ENCODE measurements at places on chromosomes 12 and 14.

DNA sequence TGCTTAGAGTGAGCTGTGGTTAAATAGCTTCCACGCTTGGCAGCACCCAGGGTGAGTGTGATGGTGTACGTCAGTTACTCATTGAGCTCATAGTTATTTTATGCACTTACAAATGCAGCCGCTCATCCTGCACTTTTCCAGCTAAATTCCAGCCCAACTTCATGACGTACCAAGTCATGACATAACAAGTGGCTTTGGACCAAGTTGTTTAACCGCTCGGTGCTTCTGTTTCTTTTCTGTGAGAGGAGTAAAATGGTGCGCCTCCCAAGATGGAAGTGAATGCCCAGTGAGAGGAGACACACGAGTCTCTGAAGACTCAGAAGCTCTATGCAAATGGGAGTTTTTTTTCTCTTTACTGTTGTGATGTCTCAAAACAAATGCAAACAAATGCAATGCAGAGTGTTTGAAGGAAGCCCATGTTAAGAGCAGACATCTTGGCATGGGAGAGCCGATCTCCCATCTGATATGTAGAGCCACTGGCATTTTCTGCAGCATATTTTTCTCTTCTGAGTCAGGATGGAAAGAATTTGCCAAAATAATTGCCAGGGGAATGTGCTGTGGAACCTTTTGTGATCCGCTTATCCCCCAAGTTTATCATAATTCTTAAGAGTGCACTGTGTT, 72.2 kb downstream of the FBXW8 start:
- DNase-seq, result no peak

DNA sequence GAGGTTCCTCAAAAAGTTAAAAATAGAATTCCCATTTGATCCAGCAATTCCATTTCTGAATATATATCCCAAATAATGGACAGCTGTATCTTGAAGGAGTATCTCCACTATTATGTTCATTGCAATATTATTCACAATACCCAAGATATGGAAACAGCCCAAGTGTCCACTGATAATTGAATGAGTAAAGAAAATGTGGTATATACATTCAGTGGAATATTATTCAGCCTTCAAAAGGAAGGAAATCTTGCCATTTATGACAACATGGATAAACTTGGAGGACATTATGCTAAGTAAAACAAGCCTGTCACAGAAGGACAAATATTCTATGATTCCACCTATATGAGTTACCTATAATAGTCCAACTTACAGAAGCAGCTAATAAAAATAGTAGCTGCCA, 979.0 kb downstream of the SLC6A15 start:
- no peak for DNase-seq

GRCh38 chr12:6266971-6267721, 43.3 kb upstream of the PLEKHG6 start:
- no peak for DNase-seq

GRCh38 chr14:93533437-93533836, 102.7 kb downstream of the UNC79 start:
- DNase-seq, result no peak

- DNase-seq, result no peak
Measured at GRCh38 chr14:99248761-99249171, 23.2 kb downstream of the BCL11B start.

DNA sequence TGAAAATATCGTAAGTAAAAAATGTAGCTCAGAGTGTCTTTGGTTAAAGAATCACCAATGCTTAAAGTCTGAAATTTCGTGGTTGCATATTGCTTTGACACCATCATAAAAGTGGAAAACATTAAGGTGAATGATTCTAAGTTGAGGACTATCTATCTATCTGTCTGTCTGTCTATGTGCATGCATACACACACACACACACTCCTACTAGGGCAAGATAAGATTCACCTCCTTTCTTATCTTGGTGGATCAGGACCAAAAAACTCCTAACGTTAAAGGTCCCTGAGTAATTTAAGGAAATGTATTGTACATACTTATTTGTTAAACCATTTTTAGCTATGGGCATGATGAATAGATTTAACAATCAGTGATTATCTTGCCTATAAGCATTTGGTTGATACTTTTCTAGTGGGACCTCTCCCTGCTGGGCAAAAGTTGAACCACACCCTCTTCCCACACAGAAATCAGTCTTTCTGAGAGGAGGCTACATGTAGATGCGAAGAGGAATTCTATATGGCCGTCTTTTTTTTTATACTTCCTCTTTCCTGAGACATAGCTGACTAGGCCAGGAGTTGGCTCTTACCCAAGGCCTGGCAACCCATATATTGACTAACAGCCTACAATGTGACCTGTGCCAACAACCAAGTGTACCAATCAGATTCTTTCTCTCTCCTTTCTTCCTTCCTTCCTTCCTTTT, 19.3 kb upstream of the LLPH start:
- DNase-seq, result no peak

GRCh38 chr14:42140831-42141279, 534.2 kb downstream of the LRFN5 start:
- DNase-seq, result no peak

GRCh38 chr12:55707219-55707671, 459 bp downstream of the ITGA7 start:
- no peak for DNase-seq

DNA sequence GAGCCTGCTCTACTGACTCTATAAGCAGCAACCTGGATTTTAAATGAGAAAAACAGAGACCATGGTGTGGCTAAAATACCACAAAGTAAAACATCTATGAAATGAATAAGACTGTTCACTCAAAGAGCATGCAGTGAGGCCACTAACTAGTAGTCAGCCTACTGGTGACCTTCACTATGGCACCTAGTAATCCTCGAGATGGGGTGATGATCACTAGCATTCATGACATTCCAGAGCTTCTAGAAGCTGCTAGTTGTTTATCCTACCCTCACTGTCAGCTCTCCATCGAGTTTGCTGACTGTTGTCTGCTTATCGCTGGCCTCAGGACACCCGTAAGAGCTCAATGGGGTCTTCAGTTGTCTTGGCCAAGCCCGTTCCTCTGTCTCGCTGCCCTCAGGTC, 13.7 kb downstream of the SPTB start:
- DNase-seq, result no peak

- DNase-seq, result no peak
Measured at GRCh38 chr12:80938397-80938796, 663 bp upstream of the LIN7A start.

DNA sequence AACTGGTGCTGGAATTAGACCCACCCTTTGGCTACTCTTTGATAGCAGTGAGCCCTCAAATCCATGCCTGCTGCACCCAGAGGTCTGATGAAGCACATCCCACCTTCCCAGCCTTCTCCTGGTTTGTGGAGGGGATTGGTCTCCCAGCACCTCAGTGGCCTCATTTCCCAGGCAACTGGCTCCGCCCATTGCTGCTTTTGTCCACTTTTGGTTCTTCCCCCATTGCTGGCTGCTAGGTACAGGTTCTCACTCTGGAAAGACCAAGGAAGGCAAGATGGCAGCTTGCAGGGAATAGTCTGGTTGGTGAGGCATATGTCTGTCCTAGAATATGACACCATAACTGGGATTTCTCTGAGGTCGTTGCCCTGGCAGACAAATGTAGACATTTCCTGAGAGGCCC, 10.2 kb upstream of the KRT5 start:
- DNase-seq, result no peak

- peak; percentile 36 for DNase-seq
Measured at GRCh38 chr12:118922405-118922804, 58.9 kb upstream of the SRRM4 start.

GRCh38 chr14:77071938-77072388, 26.1 kb upstream of the CIPC start:
- DNase-seq, result no peak

GRCh38 chr12:118063576-118064391, 2.8 kb upstream of the WSB2 start:
- DNase-seq, result no peak

DNA sequence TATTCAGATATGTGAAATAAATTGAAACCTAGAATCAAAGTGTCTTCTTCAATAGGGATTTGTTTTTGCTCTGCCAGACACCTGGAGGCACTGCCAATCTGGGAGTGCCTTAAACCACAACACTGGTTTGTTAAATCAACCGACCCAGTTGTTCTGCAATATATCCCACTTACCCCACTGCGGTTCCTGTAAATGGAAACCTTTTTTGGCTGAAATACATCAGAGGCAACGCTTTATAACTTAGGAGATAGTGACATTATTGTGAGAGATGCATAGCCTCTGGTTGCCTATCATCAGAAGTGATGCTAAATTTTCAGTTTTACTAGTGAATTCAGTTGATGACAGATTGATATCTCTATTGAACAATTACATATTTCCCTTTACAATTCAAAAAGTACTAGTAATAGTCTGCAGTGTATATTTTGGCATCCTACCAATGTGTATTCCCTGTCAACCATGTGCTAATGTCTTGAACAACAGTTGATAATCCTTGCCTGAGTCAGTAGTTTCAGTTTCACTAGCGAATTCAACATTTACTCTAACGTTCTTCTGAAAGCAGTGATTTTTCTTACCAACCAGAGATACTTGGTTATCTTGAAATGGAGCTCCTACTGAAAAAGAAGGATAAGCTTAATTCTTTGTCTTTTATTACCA, 30.5 kb downstream of the PPP2R5C start:
- DNase-seq, result no peak

- no peak for DNase-seq
Measured at GRCh38 chr12:82745063-82745674, 58.5 kb downstream of the TMTC2 start.

- no peak for DNase-seq
Measured at GRCh38 chr14:80164991-80165721, 46.1 kb downstream of the DIO2 start.

DNA sequence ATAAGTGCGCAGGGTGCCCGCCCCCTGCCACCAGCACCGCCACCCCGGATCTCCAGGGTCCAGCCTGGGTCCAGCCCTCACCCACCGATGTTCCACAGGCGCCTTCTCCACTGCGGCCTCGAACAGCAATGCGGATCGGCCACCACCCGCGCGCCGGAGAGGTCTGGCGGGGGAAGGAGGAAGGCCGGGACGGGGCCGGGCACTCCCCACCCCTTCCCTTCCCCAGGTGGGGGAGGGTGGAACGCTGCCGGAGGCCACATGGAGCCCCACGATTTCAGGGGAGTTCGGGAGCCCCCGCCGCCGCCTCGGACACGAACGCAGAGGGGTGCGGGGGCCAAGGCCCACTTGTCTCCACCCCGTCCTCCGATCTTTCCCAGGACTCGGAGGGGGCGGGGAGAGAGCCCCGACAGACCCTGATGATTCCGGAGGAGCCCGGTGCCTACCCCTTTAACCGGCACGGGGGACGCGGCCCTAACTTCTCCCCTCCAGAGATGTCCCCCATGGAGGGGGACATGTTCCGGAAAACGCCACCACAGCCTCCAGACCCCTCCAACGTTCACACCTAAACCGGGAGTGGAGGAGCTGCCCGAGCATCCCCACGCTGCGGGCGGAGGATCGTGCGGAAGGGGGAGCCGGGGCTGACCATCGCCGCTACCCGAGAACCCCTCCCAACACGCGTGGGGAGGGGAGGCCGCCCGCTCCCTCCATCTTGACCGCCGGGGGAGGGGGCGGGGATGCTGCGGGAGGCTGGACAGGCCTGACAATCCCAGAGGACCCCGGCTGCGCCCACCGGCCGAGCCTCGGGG, 1.1 kb downstream of the ATXN2 start:
- DNase-seq, result peak; percentile 37

DNA sequence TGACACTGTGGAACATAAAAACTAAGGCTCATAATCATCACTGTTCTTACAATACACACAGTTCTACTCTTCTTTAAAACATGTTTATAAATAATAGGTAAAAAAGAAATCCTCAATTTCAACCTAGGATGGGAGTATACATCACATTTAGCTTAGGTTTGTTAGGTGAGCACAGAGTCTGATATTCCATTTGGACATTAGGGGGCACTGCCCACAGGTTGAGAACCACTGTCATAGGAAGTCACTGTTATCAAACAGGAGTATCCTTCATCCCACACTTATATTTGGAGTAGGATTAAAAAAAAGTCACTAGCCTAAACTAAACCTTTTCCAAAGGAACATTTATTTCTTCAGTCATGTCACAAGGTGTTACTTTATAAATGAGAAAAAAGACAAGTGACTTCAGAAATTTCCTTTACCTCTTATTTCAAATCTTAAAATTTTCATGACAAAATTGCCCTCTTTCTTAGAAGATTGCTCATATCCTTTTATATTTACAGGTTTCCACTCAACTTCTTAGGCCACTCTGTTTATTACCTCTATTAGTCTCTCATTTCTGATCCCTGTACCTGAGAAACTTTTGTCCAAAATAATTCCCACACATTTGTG, 240.6 kb downstream of the CPNE8 start:
- DNase-seq, result no peak

GRCh38 chr12:48996794-48997718, 2.1 kb downstream of the DDN start:
- peak; percentile 88 for DNase-seq

DNA sequence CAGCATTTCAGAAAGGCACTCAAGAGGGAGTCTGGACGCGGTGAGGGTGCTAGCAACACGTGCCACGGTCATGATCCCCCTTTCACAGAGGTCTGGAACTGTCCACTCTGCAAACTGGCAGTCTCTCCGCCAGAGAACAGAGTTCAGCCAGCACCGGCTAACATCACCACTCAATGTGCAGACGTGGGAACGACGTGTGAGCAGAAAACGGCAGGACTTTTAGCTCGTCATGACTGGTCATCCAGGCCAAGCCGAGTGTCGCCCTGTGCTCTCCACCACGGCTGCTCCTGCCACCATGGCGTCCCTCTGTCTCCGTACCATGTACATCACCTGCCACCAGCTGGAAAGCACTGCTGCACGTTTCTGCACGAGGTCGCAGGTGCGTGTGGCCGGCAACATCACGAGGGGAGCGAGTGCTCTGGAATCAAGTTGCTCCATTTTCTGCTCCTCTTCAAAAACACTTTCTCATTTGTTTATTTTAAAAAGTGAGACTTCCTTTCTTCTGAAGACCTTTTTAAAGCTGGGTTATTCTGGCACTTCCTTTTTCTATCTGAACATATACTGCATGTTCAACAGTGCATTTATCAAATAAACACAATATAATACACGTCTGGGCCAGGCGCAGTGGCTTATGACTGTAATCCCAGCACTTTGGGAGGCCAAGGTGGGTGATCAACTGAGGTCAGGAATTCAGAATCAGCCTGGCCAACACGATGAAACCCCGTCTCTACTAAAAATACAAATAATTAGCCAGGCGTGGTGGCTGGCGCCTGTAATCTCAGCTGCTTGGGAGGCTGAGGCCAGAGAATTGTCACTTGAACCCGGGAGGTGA, 28.0 kb downstream of the SLC15A4 start:
- DNase-seq, result no peak

- no peak for DNase-seq
Measured at GRCh38 chr12:95326445-95326844, 108.8 kb downstream of the VEZT start.

- DNase-seq, result peak; percentile 4
Measured at GRCh38 chr12:92393504-92393903, 247.9 kb upstream of the BTG1 start.

DNA sequence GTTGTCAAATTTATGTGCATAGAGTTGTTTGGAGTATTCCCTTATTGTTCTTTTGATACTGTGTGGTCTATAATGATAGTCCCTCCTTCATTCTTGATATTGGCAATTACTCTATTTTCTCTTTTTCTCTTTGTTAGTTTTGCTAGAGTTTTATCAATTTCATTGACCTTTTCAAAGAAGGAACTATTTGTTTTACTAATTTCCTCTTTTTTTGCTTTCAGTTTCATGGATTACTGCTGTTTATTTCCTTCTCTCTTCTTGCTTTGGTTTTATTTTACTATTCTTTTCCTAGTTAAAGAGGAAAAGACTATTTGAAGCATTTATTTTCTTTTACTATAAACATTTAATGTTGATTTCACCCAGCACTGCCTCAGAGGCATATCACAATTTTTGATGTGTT, 250.9 kb upstream of the PELI2 start:
- no peak for DNase-seq
